K562 (cell line): ENCODE measurements at places on chromosomes 7 and 10.

GRCh38 chr10:62133618-62134017 lies 135.0 kb downstream of the RTKN2 start:
- no peak overlapping the region for H3K4me3 ChIP-seq
- H3K4me1 ChIP-seq: no peaks in the 10 kb centered on the region
- no peak overlapping the region for H3K27ac ChIP-seq
- DNase-seq: no peak

DNA sequence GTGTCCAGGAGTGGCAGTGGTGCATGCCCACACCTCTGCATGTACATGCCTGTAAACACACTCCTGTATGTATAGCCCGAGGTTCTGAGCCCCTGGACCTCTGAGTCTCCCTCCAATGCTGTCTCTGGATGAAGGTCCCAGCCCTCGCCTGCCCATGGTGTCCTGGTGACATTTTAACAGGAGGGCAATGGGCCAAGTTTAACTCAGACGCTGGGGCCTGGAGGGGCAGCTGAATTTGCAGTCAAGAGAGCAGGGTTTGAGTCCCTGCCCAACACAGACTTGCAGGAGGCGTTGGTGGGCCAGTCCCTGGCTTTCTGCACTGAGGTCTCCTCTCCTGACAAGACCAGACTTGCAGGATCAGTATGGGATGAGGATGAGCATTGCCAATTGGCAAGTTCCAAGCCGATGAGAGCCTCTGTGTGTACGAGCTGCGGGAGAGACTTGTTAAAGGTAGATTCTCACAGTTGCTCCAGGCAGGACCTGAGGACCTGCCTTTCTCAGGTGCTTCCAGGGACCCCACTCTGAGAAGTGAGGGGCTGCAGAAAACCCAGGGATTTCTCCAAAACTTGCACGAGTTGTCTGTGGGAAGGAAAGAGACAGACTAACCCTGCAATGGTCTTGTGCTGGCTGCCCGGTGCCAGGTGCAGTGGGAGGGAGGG lies 141.9 kb downstream of the ELFN1 start:
- H3K27me3 ChIP-seq: no peaks in the 10 kb centered on the region; the same call in 2 of the 3 replicates
- no peak overlapping the region for H3K4me3 ChIP-seq
- H3K36me3 ChIP-seq: peaks cover 16% of the 10 kb centered on the region; the same call in 2 of the 3 replicates
- peaks cover 57% of the 10 kb centered on the region for H3K4me1 ChIP-seq

DNA sequence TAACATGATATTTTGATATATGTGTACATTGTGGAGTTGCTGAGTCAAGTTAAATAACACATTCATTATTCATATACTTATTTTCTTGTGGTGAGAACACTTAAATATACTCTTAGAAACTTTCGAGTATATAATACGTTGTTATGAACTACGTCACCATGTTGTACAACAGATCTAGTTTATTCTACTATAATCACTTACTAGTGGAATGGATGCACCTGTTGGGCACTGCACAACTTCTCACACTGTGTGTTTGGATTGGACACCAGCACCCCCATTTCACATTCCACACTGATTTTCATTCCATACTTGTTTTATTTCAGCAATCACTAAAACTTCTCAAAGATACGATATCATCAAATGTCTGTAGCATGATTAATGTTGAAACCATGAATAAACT lies 407.3 kb downstream of the RPS24 start:
- no peak overlapping the region for H3K4me3 ChIP-seq
- peaks cover 54% of the 10 kb centered on the region for H3K27me3 ChIP-seq
- no peak for DNase-seq
- H3K36me3 ChIP-seq: no peaks in the 10 kb centered on the region
- H3K4me1 ChIP-seq: no peaks in the 10 kb centered on the region

DNA sequence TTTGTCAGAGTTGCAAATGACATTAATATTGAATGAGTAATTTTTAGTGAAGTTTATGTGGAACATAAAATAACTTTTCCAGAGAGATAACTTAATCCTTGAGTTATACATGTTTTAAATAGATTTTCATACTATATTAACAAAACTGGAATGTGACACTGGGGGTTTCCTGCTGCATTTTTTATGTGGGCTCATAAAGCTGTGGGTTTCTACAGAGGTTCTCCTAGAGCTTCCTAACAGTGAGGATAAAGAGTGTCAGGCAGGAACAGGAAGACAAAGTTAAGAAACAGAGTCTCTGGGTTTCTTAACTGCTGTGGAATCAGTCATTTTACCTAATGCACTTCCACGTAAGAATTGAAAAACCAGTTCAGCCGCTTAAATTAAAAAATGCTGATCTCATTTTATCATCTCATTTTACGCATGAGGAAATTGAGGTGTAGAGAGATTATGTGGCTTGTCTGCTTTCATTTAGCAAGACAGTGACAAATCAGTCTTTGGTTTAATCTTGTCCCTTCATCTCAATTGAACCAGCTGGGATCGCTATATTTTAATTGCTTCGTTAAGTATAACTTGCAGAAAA lies 5.0 kb downstream of the CD36 start:
- no peaks in the 10 kb centered on the region for H3K36me3 ChIP-seq
- DNase-seq: no peak
- H3K4me1 ChIP-seq: no peaks in the 10 kb centered on the region
- no peak overlapping the region for H3K27ac ChIP-seq
- no peak overlapping the region for H3K4me3 ChIP-seq
- H3K27me3 ChIP-seq: no peaks in the 10 kb centered on the region

DNA sequence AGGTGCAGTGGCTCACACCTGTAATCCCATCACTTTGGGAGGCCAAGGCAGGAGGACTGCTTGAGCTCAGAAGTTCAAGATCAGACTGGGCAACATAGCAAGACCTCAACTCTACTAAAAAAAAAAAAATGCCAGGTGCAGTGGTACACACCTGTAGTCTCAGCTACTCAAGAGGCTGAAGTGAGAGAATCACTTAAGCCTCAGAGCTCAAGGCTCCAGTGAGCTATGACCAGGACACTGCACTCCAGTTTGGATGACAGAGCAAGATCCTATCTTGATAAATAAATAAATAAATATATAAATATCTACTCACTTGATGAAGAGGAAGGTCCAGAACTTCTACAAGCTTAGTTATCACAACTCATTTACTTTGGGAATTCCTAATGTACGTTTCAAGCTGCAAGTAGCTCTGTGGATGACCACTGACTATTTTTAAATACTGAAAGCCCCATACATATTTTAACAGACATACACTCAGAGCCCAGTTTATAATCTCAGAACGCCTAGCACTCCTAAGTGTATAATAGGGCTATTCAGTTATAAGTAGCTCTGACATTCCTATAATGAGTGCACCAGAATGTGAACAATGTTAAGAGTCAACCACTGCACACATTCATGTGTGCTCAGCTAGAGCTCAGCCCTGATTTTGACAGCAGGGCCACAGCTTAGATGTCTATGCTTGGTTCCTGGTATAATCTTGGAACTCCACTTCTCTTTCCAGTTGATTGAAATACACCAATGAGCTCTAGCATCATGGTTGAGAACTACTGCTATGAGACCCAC lies 119.1 kb downstream of the CUBN start:
- no peaks in the 10 kb centered on the region for H3K27me3 ChIP-seq
- no peaks in the 10 kb centered on the region; the same call in 2 of the 3 replicates for H3K4me1 ChIP-seq
- H3K36me3 ChIP-seq: no peaks in the 10 kb centered on the region
- H3K4me3 ChIP-seq: no peak overlapping the region

DNA sequence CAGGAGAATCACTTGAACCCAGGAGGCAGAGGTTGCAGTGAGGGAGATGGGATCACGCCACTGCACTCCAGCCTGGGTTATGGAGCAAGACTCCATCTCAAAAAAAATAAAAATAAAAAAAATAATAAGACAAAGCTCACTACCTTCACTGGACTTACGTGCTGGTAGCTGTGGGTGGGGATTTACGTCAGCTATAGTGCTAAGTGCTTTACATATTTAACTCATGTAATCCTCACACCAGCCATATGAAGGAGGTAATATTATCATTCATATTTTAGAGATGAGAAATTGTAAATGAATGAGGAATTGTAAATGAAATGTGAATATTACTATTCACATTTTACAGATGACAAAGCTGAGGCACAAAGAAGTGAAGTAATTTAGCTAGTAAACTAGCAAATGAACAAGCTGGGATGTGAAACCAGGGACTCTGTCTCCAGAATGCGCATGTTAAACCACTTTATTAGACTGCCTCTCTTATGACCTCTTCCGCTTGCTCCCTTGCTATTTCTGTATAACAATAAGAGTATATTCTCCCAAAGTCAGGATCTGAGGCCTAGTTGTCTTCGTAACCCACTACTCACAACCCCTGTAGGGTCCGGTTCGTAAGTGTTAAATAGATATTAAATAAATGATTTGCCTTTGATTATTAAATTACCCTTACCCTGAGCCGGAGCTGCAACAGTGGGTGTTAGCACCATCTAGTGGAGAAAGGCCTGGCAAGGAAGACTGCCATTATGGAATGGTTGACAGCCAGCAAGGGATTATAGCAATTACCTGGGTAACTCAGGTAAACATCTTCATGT lies 70.2 kb downstream of the HTR7 start:
- no peaks in the 10 kb centered on the region for H3K27me3 ChIP-seq
- no peak overlapping the region for H3K27ac ChIP-seq
- H3K36me3 ChIP-seq: no peaks in the 10 kb centered on the region
- H3K4me3 ChIP-seq: no peak overlapping the region
- no peaks in the 10 kb centered on the region for H3K4me1 ChIP-seq

- no peak overlapping the region for H3K27ac ChIP-seq
- H3K4me3 ChIP-seq: no peak overlapping the region
- DNase-seq: no peak
Measured at GRCh38 chr7:159125104-159125954, 19.3 kb downstream of the VIPR2 start.

DNA sequence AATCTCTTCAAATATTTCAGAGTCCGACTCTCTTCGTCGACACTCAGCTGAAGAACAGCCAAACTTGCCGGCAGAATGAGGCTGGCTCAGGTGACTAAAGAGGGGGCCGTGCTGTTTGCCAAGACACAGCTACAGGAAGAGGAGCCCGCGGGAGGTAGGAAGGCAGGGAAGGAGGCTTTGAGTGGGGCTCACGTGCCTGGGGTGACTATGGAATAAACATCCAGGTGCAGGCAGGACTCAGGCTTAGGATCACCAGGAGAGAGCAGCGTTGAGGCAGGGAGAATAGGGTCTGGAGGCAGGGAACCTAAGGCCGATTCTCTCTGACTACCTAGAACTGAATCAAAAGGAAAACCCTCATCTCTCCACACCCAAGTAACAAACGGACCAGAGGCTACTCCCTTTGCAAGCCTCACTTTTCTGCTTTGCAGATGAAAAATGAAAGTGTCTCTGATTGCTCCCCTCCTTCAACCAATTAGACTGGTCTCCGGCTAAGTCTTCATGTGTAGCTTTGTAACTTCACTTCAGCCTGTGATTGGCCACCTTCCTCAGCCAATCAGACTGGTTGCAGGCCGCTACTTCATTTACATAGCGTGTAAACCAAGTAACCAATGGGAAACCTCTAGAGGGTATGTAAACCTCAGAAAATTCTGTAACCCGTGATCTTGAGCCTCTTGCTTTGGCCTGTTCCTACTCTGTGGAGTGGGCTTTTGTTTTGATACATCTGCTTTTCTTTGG lies 19.7 kb upstream of the BNIP3 start:
- H3K27ac ChIP-seq: peak overlapping the region; percentile 51; the same call in 1 of the 3 replicates
- no peaks in the 10 kb centered on the region for H3K36me3 ChIP-seq
- peak; percentile 63 for DNase-seq
- no peak overlapping the region for H3K4me3 ChIP-seq

- no peak overlapping the region for H3K4me3 ChIP-seq
- no peaks in the 10 kb centered on the region for H3K27me3 ChIP-seq
- no peak for DNase-seq
- no peak overlapping the region for H3K27ac ChIP-seq
- H3K36me3 ChIP-seq: peaks cover 80% of the 10 kb centered on the region
- H3K4me1 ChIP-seq: no peaks in the 10 kb centered on the region
Measured at GRCh38 chr7:107158028-107158427, 10.8 kb upstream of the HBP1 start.

DNA sequence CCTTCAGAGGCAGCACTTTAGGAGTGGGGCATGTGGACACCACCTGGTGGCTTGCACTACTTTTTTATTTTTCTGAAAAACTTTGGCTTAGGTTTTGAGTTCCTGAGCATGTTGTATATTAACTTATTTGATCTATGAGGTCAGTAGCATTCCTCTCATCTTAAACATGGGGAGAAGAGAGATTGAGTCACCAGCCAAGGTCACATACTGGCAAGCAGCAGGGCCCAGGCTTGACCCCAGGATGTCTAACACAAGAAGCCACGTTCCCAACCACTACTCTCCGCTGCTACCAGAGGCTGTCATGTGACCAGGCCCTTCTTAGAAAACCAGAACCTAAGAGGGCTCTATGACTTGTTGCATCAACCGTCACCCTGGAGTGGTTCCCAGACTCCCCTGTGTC lies 210.3 kb upstream of the GPR26 start:
- no peak overlapping the region for H3K27ac ChIP-seq
- DNase-seq: no peak
- H3K4me3 ChIP-seq: no peak overlapping the region
- no peaks in the 10 kb centered on the region for H3K27me3 ChIP-seq
- no peaks in the 10 kb centered on the region for H3K4me1 ChIP-seq
- no peaks in the 10 kb centered on the region for H3K36me3 ChIP-seq

GRCh38 chr7:148799893-148800555 lies 84.1 kb downstream of the EZH2 start:
- H3K27me3 ChIP-seq: no peaks in the 10 kb centered on the region
- H3K4me1 ChIP-seq: no peaks in the 10 kb centered on the region
- no peak overlapping the region for H3K27ac ChIP-seq

DNA sequence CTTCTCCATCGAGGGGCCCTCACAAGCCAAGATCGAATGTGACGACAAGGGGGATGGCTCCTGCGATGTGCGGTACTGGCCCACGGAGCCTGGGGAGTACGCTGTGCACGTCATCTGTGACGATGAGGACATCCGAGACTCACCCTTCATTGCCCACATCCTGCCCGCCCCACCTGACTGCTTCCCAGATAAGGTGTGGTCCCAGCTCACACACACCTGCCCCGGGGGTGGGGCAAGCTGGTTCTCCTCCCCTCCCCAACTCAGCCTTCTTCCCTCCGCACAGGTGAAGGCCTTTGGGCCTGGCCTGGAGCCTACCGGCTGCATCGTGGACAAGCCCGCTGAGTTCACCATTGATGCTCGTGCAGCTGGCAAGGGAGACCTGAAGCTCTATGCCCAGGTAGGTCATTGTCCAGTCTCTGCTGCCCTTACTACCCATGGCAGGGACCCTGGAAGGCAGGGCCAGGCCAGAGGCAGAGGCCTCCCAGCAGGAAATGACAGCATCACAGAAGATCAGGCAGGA lies 11.0 kb downstream of the FLNC start:
- H3K4me1 ChIP-seq: no peaks in the 10 kb centered on the region
- no peaks in the 10 kb centered on the region for H3K27me3 ChIP-seq
- peaks cover 100% of the 10 kb centered on the region; the same call in 2 of the 3 replicates for H3K36me3 ChIP-seq

DNA sequence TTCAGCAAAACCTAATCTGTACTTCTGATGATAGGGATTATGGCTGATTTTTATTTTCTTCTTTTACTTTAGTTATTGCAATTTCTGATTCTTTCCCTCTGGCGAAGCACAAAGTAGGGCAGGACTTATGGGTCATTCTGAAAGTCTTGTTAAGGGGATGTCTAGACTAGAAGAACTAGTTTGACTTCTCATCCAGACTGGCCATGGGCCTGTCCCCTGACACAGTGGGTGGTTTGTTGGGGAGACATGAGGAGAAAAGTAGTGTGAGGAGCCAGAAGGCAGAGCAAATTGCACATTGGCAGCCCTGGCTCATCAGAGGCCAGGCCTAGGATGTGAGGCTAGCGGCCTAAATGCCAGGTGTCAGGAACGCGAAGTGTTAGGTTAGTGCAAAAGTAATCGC lies 152.8 kb downstream of the RTKN2 start:
- no peaks in the 10 kb centered on the region for H3K27me3 ChIP-seq
- H3K36me3 ChIP-seq: no peaks in the 10 kb centered on the region
- no peaks in the 10 kb centered on the region for H3K4me1 ChIP-seq
- H3K27ac ChIP-seq: no peak overlapping the region
- H3K4me3 ChIP-seq: no peak overlapping the region
